ENCODE measurements at places on chromosomes 13 and 19. TPM values are rescaled to one million over a fixed set of nuclear protein-coding genes. Genes with fewer than 3 reads are reported as not detected.

DNA sequence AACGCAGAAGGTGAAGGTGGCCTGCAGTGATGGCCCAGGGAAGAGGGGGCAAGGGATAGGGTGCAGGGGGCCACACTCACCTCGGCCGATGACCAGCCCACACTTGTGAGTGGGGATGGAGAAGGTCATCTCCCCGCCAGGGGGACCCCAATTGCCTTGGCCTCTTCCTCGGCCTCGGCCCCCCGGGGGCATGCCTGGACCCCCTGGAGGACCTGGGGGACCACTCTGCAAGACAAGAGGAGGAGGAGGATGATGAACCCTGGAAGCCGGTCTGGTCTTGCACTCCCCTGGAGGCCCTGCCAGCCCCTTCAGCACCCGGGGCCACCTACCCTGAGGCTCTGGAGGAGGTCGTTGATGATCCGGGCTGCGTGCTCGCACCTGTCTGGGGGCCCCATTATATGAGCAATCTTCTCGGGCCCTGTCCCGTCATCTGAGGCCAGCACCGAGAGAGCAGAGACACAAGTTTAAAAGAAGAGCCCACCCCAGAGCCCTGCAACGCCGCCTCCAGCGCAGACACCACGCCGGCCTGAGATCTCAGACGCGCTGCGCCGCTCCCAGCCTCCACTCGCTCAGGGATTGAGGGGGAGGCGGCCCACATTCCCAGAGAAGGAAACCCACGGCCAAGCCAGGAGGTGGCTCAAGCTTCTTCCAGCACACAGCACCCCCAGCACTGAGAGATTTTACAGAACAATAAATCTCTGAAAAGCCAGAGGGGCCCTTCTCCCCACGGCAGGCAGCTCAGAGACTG, 7.8 kb downstream of the KHSRP start:
- H3K4me1 ChIP-seq: peaks cover 19% of the 10 kb centered on the region
- H3K27ac ChIP-seq: no peak overlapping the region
- no peak overlapping the region for H3K4me3 ChIP-seq
- H3K36me3 ChIP-seq: peaks cover 73% of the 10 kb centered on the region

- H3K4me3 ChIP-seq: no peak overlapping the region
- no peak overlapping the region for H3K27ac ChIP-seq
- H3K27me3 ChIP-seq: no peaks in the 10 kb centered on the region
- H3K36me3 ChIP-seq: no peaks in the 10 kb centered on the region
Observed at GRCh38 chr13:48776401-48776800, 122.7 kb downstream of the CYSLTR2 start.

- DNase-seq: no peak
- no peak overlapping the region for H3K4me3 ChIP-seq
- no peak overlapping the region for H3K27ac ChIP-seq
- H3K36me3 ChIP-seq: no peaks in the 10 kb centered on the region
Observed at GRCh38 chr13:100503622-100504021, 85.0 kb downstream of the GGACT start.

DNA sequence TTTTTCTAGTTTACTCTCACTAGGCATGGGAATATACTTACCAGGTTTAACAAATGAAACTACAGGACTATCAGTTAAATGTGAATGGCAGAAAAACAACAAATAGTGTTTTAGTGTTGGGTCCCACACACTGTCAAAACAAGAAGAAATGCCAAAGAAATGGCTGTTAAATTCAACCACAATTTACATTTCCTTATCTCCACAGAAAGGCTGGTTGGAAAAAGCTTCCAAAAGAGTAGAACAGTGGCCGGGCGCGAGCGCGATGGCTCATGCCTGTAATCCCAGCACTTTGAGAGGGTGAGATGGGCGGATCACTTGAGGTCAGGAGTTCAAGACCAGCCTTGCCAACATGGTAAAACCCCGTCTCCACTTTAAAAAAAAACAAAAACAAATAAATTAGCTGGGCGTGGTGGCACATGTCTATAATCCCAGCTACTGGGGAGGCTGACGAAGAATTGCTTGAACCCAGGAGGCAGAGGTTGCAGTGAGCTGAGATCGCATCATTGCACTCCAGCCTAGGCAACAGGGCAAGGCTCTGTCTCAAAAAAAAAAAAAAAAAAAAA, 66.5 kb downstream of the SERP2 start:
- H3K27ac ChIP-seq: no peak overlapping the region
- no peaks in the 10 kb centered on the region for H3K27me3 ChIP-seq
- no peaks in the 10 kb centered on the region for H3K36me3 ChIP-seq
- H3K4me1 ChIP-seq: peaks cover 4% of the 10 kb centered on the region
- DNase-seq: no peak

DNA sequence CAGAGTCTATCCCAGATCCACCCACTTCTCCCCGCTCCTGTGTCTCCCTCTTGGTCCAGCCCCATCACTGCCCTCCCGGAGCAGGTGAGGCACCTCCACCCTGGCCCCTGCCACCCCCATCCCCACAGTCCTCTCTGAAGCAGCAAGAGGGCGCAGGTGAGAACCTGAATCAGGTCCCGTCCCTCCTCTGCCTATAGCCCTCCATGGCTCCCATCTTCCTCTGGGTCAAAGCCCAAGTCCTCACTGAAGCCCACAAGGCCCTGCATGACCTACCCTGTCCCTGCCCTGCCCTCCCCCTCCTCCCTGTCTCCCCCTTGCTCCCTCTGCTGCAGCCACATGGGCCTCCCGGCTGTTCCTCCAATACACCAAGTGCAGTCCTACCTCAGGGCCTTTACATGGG, 10.8 kb upstream of the ZNRF4 start:
- DNase-seq: no peak
- H3K36me3 ChIP-seq: no peaks in the 10 kb centered on the region
- H3K4me1 ChIP-seq: no peaks in the 10 kb centered on the region
- no peaks in the 10 kb centered on the region for H3K27me3 ChIP-seq
- no peak overlapping the region for H3K27ac ChIP-seq
- H3K4me3 ChIP-seq: no peak overlapping the region

GRCh38 chr19:54561840-54562239, 11.8 kb upstream of the LILRA2 start:
- no peak overlapping the region for H3K4me3 ChIP-seq
- no peaks in the 10 kb centered on the region for H3K36me3 ChIP-seq
- no peaks in the 10 kb centered on the region for H3K4me1 ChIP-seq
- no peak overlapping the region for H3K27ac ChIP-seq
- no peak for DNase-seq

- no peak for DNase-seq
- H3K4me3 ChIP-seq: no peak overlapping the region
- no peaks in the 10 kb centered on the region for H3K27me3 ChIP-seq
Observed at GRCh38 chr19:18262917-18263316, 11.3 kb downstream of the IQCN start.

DNA sequence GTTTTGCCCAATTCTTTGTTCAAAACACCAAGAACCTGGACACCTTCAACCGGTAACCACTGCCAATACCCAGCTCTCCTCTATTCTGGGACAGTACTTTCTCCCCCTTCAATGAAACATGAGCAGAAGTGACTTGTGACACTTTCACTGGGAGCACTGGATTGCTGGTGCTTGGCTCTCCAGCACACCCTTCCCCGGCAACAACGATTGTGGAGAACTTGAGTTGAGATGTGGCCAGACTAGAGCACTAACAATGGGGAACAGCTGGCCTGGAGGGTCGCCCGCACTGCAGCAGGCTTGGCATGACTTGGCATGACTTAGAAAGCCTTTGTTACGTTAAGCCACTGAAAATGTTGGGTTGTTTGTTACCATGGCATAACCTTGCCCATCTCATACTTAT, 7.5 kb upstream of the B3GLCT start:
- H3K27ac ChIP-seq: no peak overlapping the region
- no peaks in the 10 kb centered on the region for H3K27me3 ChIP-seq
- no peaks in the 10 kb centered on the region for H3K4me1 ChIP-seq

DNA sequence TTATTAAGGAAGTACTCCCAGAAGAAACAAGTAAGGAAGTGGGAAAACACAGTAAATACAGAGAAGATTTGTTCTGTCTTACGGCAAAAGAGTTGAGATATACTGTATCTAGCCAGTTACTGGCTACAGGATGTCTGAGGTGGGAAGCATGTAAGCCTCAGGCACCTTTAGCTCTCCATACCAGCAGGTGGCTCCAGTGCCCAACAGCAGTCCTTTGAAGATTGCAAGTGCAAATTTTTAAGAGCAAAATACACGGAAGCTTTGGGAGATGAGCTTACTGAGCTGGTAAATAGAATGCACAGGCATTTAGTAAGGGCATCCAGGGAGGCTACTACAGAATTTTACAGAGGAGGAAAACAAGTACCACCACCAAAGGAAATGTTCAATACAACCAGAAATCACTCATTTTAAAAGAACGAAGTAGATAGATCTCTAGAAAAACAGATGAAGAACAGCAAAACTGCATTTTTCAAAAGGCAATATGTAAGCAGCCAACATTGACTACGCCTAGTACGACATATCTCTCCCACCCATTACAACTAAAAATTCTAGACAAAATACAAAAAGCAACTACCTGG, 57.9 kb upstream of the VSTM2B start:
- no peak overlapping the region for H3K4me3 ChIP-seq
- DNase-seq: no peak
- no peaks in the 10 kb centered on the region for H3K27me3 ChIP-seq
- no peaks in the 10 kb centered on the region for H3K4me1 ChIP-seq
- no peaks in the 10 kb centered on the region for H3K36me3 ChIP-seq

Gene ZNF99
- not detected for total RNA-seq

Gene FGF21
- not detected for total RNA-seq

Gene CCNA1
- total RNA-seq: 5.4 TPM

Gene LRRC8E
- 11.0 TPM for total RNA-seq

Gene C19orf33
- 415 TPM for total RNA-seq

Gene TMEM150B
- 1.7 TPM for total RNA-seq

Gene NLRP4
- not detected for total RNA-seq

Gene PRTN3
- total RNA-seq: not detected

Gene HSPH1
- 29.3 TPM for total RNA-seq
